DND-41 (cell line): ENCODE measurements at places on chromosomes 16 and 17.

- no peak overlapping the region for H3K4me3 ChIP-seq
- no peaks in the 10 kb centered on the region for H3K27me3 ChIP-seq
- no peaks in the 10 kb centered on the region for H3K36me3 ChIP-seq
- H3K4me1 ChIP-seq, result no peaks in the 10 kb centered on the region
- H3K27ac ChIP-seq, result no peak overlapping the region
Measured at GRCh38 chr17:13978478-13978877, 90.8 kb upstream of the COX10 start.

DNA sequence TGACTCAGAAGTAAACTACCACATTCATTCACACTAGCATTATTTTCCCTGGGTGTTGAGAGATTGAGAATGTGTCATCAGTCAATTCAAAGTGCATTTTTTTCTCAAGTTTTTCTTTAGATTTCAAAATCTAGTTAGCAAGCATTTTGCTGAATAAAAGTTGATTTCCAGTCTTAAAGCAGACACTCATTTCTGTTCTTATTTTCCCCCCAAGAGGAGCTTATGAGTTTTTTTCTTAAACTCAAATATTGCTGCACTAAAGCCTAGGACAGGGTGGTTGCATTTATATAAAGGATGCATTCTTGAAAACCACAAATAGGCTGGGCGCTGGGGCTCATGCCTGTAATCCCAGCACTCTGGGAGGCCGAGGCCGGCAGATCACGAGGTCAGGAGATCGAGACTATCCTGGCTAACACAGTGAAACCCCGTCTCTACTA, 15.3 kb downstream of the CDH3 start:
- H3K4me3 ChIP-seq, result no peak overlapping the region
- H3K27me3 ChIP-seq, result no peaks in the 10 kb centered on the region
- no peak for DNase-seq
- no peaks in the 10 kb centered on the region for H3K36me3 ChIP-seq

GRCh38 chr17:59572301-59572924, 7.0 kb downstream of the DHX40 start:
- H3K36me3 ChIP-seq, result peaks cover 22% of the 10 kb centered on the region
- H3K27me3 ChIP-seq, result no peaks in the 10 kb centered on the region
- DNase-seq, result no peak
- no peak overlapping the region for H3K27ac ChIP-seq

DNA sequence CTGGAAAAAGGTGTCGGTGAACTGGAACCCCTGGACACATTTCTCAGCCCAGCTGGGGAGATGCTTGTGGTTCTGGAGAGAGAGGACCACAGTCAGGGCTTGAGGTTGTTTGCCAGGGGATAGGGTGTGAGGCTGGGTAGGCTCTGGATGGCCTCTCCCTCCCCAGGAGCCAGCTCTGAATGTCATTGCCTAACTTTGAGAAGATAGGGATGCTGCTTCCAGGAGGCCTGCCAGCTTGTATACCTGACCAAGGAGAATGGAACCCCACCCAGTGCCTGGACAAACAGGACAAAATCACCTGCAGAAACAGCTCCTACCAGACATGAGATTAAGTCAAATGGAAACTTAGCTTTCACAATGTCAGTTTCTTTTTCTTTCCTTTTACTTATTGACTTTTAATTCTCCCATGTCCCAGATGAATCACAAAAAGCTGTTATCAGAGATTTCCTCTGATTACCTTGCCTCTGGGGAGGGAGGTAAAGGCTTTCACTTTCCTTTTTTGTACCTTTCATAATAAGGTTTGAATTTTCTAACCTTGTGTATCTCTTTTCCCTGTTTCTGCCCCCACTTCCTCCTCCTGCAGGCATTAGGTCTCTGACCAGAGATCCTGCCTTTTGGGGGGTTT, 29.8 kb upstream of the PLLP start:
- H3K27ac ChIP-seq, result no peak overlapping the region
- H3K27me3 ChIP-seq, result peaks cover 7% of the 10 kb centered on the region
- H3K36me3 ChIP-seq, result no peaks in the 10 kb centered on the region
- H3K4me3 ChIP-seq, result no peak overlapping the region
- DNase-seq, result no peak
- H3K4me1 ChIP-seq, result no peaks in the 10 kb centered on the region

DNA sequence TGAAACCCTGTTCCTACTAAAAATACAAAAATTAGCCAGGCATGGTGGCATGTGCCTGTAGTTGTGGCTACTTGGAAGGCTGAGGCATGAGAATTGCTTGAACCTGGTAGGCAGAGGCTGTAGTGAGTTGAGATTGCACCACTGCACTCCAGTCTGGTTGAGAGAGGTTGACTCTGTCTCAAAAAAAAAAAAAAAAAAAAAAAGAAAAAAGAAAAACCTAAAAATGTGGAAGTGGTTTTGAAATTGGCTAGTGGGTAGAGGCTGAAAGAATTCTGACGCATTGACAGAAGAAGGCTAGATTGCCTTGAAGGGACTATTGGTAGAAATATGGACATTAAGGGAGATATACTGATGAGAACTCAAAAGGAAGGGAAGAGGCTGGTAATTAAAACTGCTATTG, 33.6 kb upstream of the CPPED1 start:
- DNase-seq, result no peak
- no peak overlapping the region for H3K27ac ChIP-seq
- H3K27me3 ChIP-seq, result no peaks in the 10 kb centered on the region
- no peaks in the 10 kb centered on the region for H3K4me1 ChIP-seq

GRCh38 chr17:58568044-58568799, 53.8 kb upstream of the MTMR4 start:
- no peaks in the 10 kb centered on the region for H3K4me1 ChIP-seq
- H3K36me3 ChIP-seq, result no peaks in the 10 kb centered on the region
- H3K27ac ChIP-seq, result no peak overlapping the region
- H3K27me3 ChIP-seq, result peaks cover 23% of the 10 kb centered on the region

DNA sequence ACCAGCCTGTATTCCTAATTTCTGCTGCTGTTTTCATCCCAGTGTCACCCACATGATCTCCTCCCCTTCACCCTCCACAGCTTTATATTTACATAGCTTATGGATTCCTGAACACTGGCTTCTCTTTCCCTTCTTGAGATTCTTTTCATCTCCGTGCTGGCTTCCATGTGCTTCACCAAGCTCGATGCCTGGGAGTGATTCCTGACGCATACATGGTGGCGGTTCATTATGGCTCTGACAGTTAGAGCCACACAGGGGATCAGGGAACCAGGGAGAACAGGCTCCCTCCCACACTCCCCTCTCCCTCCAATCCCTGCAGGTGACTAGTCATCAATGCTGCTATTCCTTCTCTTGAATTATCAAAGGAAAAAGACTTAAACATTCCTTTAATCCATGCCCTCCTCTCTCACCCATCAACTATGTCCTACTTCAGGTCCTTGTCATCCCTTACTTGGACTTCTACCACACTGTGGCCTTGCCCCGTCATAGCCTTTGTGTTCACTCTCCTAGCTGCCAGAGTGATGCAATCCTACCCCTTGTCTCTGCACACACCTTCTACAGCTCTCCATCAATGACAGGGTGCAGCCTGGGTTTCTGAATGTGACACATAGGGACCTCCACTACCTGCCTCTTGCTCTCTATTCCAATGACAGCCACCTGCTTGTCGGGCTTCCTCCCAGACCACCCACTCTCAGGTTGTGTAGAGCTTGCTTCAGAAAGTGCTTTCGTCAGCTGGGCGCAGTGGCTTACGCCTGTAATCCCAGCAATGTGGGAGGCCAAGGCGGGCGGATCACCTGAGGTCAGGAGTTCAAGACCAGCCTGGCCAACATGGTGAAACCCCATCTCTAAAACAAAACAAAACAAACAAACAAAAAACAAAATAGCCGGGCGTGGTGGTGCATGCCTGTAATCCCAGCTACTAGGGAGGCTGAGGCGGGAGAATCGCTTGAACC, 43.6 kb downstream of the MYH13 start:
- no peaks in the 10 kb centered on the region for H3K36me3 ChIP-seq
- H3K4me1 ChIP-seq, result no peaks in the 10 kb centered on the region
- no peak overlapping the region for H3K4me3 ChIP-seq
- DNase-seq, result no peak

- peaks cover 14% of the 10 kb centered on the region for H3K27me3 ChIP-seq
- H3K36me3 ChIP-seq, result no peaks in the 10 kb centered on the region
- no peak overlapping the region for H3K4me3 ChIP-seq
- H3K27ac ChIP-seq, result no peak overlapping the region
Measured at GRCh38 chr16:56109205-56109604, 82.1 kb upstream of the GNAO1 start.

GRCh38 chr17:20053361-20053964, 44.3 kb downstream of the SPECC1 start:
- no peak overlapping the region for H3K4me3 ChIP-seq
- H3K4me1 ChIP-seq, result no peaks in the 10 kb centered on the region
- peaks cover 5% of the 10 kb centered on the region for H3K27me3 ChIP-seq
- H3K27ac ChIP-seq, result no peak overlapping the region

DNA sequence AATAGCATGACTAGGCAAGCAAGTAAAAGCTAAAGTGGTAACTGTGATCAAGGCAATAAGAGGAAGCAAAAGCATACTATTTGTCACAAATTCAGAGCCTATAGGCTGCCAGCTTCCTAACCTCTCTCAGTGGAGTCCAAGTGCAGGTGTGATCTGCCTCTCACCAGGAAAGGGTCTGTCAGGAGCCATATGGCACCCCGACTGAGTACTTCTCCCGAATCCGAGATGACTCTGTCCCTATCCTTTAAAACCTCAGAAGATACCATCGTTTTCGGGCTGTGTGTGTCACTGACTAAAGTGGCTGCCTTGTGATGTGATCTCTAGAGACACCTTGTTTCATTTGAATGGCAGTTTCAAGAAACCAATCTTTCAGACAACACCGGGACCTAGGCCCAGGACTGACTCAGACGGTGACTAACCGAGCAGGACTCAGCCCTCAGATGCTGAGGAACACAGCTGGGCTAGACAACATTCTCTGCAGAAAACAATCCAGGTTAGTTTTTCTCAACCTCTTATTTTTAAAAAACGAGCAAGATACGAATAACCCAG, 63.6 kb downstream of the SMG6 start:
- no peak overlapping the region for H3K27ac ChIP-seq
- H3K4me3 ChIP-seq, result no peak overlapping the region
- no peaks in the 10 kb centered on the region for H3K4me1 ChIP-seq
- H3K36me3 ChIP-seq, result peaks cover 84% of the 10 kb centered on the region
- DNase-seq, result no peak

GRCh38 chr16:24580665-24581064, 41.3 kb downstream of the RBBP6 start:
- H3K27me3 ChIP-seq, result no peaks in the 10 kb centered on the region
- no peaks in the 10 kb centered on the region for H3K4me1 ChIP-seq
- no peaks in the 10 kb centered on the region for H3K36me3 ChIP-seq
- no peak overlapping the region for H3K27ac ChIP-seq
- DNase-seq, result no peak

- H3K4me3 ChIP-seq, result no peak overlapping the region; the same call in 1 of the 2 replicates
- H3K27me3 ChIP-seq, result no peaks in the 10 kb centered on the region
- H3K4me1 ChIP-seq, result peaks cover 100% of the 10 kb centered on the region
- peak overlapping the region; percentile 99 for H3K27ac ChIP-seq
Measured at GRCh38 chr17:34366529-34367107, 3.6 kb upstream of the CCL1 start.

- H3K36me3 ChIP-seq, result no peaks in the 10 kb centered on the region
- H3K27ac ChIP-seq, result no peak overlapping the region
- peaks cover 4% of the 10 kb centered on the region for H3K27me3 ChIP-seq
- no peak for DNase-seq
Measured at GRCh38 chr16:22890976-22891375, 77.0 kb downstream of the HS3ST2 start.

DNA sequence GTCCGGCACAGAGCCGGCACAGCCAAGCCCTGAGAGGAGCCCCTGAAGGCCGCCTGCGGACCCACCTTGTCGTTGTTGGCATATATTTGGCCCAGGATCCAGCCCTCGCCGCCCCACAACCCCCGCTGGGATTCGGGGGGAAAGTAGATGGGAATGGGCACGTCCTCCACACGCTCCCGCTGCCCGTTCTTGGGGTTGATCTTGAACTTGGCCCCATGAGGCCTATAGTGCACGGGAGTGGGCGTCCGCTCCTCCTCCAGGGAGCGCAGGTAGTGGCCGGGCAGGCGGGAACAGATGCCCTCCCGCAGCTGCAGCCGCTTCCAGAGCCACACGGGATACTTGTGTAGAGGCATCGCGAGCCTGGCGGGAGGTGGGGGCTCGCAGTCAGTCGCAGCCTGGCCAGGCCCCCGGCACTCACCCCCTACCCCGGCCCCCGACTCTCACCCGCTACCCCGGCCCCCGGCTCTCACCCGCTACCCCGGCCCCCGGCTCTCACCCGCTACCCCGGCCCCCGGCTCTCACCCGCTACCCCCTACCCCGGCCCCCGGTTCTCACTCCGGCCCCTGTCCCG, 387 bp downstream of the MRPL28 start:
- H3K27ac ChIP-seq, result no peak overlapping the region
- peaks cover 27% of the 10 kb centered on the region for H3K4me1 ChIP-seq
- H3K36me3 ChIP-seq, result peaks cover 73% of the 10 kb centered on the region

DNA sequence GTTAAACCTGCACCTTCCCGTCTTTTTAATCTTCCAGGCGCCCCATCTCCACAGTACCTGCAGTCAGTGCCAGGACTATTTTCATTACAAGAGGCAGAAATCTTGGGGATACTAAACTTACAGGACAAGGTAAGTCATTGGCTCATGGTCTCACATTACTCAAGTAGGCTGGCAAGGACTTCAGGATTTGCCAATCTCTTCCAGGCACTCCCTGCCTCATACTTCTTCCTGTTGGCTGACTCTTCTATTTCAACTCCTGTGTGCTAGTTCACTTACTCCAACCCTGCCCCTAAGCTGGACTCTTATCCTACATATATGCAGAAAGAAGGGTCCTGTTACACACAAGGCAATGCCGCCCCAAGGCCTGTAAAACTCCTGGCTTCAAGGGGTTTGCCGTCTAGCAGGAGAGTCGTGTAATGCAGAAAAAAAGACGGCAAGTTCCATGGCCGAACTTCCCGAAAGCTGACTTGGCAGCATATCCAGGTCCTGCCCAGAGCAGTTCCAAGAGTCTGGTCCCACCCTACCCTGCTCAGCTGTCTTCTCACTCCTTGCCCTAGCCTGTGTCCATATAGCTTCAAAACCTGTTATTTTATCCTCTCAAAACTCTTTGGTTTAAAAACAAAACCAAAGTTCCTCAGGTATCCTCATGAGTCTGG, 14.8 kb downstream of the ERN1 start:
- no peak for DNase-seq
- no peaks in the 10 kb centered on the region for H3K27me3 ChIP-seq
- H3K36me3 ChIP-seq, result no peaks in the 10 kb centered on the region
- peaks cover 4% of the 10 kb centered on the region; the same call in 1 of the 2 replicates for H3K4me1 ChIP-seq

DNA sequence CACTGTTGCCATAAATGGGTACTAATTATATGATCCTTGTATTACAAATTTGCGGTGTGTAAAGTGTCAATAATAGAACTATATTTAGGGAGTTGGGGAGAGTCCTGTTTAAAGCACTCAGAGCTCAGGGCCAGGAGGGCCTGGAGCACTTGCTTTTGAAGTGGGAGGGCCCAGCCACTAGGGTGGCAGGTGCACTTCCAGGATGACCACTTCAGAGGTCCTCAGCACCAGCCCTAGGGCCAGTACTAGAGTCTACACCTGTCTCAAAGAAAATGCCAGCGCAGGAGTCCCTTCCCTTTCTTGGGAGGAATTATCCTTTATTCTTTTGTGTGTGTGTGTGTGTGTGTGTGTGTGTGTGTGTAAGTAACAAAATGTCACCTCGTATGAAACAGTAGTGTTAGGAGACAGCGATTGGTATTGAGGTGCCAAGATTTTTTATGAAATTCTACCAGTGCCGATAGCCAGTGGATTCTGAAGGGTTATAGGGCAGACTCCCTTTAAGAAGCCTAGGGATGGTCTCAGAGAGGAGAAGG, 31.9 kb downstream of the MYO18A start:
- H3K4me1 ChIP-seq, result peaks cover 26% of the 10 kb centered on the region
- DNase-seq, result no peak
- H3K4me3 ChIP-seq, result peak overlapping the region; percentile 67
- no peaks in the 10 kb centered on the region for H3K27me3 ChIP-seq
